ENCODE measurements at places on chromosomes 4 and X.

- no peak for DNase-seq
Measured at GRCh38 chr4:134624365-134624764, 422.8 kb upstream of the PABPC4L start.

DNA sequence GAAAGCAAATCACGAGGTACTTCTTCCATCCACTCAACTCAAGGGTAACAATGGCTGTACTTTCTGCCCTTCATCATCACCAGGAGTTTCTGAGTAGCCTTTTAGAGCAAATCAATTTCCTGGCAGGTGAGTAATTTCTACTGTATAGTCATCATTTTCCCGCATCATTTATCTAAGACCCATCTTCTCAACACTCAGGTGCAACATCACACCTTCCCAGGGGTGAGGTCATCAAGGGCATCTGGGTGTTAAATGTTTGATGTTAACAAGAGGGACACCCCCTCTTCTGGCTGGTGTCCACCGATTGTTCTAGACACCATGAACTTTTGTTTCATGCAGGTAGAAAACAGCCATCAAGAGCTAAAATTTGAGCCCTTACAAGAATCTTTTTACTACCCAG, 313.4 kb upstream of the MAGEB2 start:
- no peak for DNase-seq

DNA sequence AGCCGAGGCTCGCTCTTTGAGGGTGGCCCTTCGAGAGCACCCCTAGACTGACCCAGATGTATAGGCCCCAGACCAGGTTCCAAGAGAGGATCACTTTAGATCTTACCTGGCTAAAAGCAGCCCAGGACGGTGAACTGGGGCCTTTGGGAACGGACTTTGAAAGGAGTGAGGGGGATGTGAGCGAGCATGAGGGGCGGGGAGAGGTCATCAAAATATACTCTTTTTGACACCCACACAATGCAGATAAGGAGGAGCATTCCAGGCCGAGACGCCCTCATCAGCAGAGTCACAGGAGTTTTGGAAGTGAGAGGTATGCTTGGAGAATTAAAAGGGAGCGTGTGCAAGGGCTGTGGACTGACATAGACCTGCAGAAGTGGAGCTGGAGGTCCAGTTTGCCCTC, 528 bp downstream of the NSDHL start:
- no peak for DNase-seq

- DNase-seq: no peak
Measured at GRCh38 chrX:18702362-18703195, 4.9 kb upstream of the PPEF1 start.

DNA sequence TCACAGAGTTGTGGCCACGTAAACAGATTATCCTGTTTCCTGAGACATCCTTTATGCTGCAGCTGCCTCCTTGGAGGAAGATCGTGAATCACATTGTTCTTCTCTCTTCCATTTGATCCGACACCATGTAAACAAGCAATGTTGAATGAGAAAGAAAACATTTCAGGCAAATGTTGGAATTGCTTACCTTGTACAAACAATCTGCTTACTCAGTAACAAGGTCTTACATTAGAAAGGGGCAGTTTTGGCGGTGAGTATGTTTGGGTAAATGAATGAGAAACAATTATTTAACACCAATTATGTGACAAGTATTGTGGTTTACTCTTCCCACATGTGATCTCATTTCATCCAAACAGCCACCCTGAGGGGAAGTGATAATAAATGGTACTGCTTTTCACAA, 637.8 kb downstream of the RAB28 start:
- DNase-seq: no peak

GRCh38 chr4:37799941-37800554, 26.4 kb upstream of the PGM2 start:
- no peak for DNase-seq

DNA sequence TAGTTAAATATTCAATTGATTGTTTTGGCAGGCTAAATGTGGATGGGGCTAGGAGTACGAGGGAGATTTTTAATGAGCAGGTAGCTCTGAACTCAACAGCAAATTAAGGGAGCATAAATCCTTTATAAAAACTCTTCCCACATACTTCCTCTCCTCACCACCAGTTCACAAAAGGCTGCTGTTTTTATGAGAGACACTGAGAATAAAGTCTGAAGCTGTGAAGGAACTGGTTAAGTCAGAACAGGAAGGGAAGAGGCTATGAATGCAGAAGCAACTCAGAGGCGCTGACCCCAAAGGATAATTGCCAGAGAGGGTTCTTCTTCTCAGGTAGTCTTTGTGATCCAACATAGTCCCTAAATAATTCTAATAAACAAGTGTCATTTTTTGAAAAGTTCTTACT, 406.1 kb downstream of the GPM6A start:
- no peak for DNase-seq

DNA sequence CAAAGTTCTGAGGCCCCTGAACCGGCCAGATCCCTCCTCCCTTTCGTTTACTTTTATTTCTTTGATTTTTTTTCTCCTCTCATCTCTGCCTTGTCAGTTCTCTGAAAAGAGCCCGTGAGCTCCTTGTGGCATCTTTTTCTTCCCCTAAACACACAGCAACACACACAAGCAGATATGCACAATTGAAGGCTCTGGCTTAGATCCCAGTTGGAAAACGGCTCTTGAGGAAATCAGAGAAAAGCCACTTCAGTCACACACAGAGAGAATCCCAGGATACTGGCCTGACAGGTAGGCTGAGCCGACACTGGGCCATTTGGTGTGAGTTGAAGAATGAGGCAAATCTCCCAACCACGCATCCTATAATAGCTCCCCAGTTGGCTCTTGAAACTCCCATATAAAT, 12.9 kb downstream of the DIPK2B start:
- DNase-seq: no peak

- no peak for DNase-seq
Measured at GRCh38 chrX:39296472-39296871, 495.2 kb downstream of the MID1IP1 start.

DNA sequence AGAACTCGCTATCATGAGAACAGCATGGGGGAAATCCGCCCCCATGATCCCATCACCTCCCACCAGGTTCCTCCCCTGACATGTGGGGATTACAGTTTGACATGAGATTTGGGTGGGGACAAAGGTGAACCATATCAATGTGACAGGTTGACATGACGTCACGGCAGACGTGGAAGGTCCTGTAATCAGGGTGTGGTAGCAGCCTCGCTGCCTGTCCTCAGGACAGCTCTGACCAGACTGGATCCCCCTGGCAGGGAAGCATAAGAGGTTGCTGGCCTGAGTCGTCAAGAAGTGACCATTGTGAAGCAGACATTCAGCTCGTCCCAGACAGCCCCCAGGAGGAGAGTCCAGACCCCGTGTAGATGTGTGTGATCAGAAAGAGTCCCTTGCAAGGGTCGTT, 104.6 kb downstream of the TNIP2 start:
- no peak for DNase-seq

DNA sequence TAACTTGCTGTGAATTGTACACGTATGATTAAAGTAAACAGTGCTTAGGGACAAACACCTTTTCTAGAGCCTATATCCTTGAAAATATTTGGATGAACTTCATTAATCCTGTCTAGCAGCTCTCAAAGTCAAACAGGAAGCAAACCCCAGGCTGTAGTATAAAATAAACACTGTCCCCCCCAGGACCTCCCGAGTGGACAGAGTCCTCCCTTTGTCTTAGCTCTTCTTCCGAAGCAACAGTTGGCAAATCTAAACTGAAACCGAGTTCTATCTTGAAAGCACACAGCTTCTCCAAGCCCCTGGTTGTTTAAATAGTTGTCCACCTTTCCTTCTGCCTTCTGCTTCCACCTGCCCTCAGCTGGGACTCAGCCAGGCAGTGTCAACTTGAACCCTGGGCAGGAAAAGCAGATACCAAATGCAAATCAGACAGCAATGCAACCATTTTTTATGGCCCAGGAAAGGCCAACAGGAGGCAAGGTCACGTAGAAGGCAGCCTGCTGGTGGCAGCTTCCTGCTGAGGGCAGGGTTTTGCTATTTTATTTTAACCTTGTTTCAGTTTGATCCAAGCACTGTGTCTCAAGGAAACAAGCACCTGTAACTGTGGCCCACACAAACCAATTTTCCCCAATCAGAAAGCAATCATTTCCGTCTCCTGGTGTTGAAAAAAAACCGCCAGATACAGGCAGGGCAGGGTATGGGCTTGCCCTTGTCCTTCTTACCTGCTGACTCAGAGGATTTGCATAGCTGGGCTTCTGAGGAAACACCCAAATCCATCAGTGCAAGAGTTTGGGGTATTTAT, 110.3 kb upstream of the KIT start:
- no peak for DNase-seq

DNA sequence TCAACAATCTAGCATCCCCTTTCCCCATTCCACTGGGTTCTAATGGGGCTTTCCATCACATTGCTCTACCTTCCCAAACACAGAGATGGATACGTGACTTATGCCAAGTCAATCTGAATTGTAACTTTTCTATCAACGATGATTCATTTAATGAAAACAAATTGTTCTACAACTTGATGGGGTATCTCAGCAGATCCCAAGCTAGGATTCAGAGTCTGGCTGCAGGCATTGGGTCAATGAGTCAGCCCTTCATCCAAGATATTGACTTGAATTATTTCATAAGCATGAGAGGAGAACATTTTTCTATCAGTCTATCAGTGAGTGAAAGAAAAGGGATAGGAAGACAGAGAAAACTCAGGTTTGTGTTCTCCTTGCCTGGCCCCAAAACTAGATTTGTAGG, 15.0 kb upstream of the HPGDS start:
- peak; percentile 45 for DNase-seq

GRCh38 chr4:4853371-4853823, 6.1 kb upstream of the MSX1 start:
- DNase-seq: no peak

GRCh38 chr4:11423465-11423864, 5.2 kb downstream of the HS3ST1 start:
- no peak for DNase-seq

GRCh38 chr4:1785592-1785991, 7.5 kb upstream of the FGFR3 start:
- DNase-seq: no peak

GRCh38 chr4:52884994-52885393, 22.9 kb downstream of the RASL11B start:
- DNase-seq: no peak

DNA sequence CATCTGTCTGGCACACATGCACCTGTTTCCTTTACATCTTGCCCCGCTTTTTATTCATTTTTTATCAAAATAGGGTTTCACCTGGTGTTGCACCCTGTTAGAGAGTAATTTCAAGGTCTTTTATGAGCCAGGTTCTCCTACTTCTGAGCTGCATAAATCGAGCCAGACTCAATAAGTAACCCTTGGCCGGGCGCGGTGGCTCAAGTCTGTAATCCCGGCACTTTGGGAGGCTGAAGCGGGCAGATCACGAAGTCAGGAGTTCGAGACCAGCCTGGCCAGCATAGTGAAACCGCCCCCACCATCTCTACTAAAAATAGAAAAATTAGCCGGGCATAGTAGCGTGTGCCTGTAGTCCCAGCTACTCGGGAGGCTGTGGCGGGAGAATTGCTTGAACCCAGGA, 1.0 kb upstream of the PPP2R3B start:
- DNase-seq: no peak

GRCh38 chr4:170672381-170672965, 582.7 kb upstream of the AADAT start:
- no peak for DNase-seq

DNA sequence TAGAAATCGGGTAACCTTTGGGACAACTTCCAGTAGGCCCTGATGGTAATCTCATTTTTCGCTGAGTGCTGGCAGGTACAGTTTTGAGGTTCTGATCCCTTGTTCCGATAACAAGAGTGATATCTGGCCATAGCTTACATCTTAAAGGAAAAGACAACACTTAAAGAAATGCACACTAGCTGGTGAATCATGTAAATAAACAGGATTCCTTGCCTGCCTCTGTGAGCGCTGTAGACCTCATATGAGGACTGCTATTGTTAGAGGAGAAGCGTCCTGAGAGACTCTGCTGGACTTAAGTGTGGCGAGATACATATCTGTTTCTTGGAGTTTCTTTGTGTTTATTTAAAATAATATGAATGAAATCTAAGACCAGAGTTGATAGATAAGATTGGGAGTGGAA, 149.3 kb upstream of the SLC4A4 start:
- DNase-seq: no peak

- DNase-seq: no peak
Measured at GRCh38 chr4:176077561-176077960, 11.9 kb downstream of the WDR17 start.

DNA sequence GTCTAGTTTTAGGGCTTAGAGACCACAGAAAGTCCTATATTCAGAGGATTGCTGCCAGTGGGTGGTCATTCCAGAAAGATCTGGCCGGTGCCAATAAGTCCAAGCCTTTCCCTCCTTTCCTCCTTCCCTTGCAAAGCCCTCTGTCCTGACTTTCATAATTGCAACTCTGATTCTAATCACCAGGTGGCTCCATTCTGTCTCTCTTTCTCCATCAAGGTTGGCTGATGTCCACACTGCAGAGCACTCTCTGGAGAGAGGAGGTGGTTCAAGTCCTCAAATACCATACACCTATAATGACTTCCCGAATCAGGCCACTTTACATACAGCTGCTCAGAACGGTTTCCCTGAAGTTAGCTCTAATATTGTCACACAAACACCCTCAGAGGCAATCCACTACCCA, 22.4 kb upstream of the ARMCX4 start:
- DNase-seq: no peak

GRCh38 chr4:119729835-119730670, 101.4 kb upstream of the PDE5A start:
- DNase-seq: peak; percentile 72

- DNase-seq: no peak
Measured at GRCh38 chrX:96994093-96994492, 110.4 kb downstream of the RPA4 start.

- DNase-seq: no peak
Measured at GRCh38 chr4:140799686-140800225, 43.6 kb upstream of the TBC1D9 start.

DNA sequence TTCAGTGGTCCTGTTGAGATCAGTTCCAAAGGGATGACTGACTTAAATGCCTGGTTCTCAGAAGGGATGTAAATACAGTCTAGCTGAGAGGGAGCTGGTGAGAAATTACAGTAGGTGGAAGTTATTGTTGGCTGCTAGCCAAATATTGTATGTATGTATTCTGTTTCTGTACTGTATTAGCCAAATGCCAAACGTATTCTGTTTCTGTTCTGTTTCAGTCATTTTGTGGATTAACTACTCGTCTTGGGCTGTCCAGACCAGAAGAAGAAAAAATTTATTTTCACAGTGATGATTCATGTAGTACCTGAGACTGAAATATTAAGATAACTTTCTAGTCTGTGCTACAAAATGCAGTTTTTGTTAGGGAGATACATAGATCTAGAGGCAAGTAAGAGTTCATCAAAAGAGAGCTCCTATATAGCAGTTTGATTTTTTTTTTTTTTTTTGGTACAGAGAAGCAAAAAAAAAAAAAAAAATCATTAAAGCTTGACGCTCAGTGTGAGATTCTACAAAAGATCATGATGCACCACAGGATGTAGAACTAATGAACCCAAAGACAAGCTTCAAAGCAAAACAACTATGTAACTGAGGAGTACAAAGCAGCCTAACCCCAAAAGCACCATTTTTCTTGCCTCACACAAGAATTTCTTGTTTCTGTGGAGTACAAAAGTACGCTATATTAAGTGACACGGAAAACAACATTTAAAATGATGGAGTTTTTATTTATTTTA, 54.8 kb downstream of the CASP6 start:
- DNase-seq: no peak

- no peak for DNase-seq
Measured at GRCh38 chrX:20197641-20198210, 56.1 kb upstream of the EIF1AX start.
